ENCODE measurements at places on chromosomes 11 and 22.

DNA sequence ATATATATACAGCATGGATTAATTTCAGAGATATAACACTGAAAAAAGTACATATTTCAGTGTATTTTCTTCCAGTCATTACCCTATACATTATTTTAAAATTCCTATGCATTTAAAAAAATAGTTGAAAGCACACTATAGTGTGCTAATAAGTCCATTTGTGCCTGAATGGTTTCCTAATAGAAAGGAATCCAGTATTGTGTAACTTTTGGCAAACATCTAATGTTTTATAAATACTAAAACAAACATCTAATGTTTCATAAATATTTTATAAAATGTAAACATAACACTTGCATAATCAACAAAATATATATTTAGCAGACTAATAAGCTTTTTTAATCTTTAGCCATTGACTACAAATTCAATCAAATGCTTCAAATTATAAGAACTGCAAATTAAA, 126.6 kb upstream of the FIBIN start:
- DNase-seq = no peak

- DNase-seq = no peak
Measured at GRCh38 chr11:241634-242033, 4.9 kb downstream of the PSMD13 start.

DNA sequence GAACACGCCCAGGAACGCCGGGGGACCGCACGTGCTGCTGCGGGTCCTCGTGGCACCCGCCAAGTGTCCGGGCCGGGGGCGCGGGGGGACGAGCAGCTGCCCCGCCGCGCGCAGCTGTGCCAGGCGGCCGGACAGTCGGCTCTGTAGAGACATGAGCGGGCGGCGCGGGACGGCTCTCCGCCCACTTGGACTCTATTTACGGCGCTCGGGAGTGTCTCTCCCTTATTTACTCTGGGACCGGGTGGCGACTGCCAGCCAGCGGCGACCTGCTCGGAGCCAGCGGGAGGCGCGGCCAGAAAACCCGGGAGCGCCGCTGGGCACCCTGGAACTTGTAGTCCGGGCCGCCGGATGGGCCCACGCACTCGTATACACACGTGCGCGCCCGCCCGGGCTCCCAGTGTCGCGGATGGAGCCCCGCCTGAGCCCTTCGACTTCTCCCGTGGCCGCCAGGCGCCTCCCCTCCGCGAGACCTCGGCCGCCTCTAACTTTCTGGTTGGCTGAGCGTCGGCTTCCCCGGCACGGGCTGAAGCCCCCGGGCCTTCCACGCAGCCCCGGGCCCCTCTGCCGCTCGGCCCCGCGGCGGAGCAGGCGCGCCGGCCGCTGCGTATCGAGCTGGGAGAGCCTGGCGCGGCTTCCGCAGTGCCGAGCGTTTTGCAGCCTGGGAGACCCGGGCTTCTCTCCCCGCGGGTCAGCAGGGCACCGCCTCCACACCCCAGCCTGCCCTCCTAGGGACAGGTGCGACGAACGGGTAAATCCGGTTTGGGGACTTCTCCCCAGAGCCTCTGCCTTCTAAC, at the start of gene MACROD1:
Gene MACROD1 (minus strand): TSS at position 272 of the 794 bp plus-strand sequence. CDS start 119 bp downstream, at position 153.
- DNase-seq = peak; percentile 73

DNA sequence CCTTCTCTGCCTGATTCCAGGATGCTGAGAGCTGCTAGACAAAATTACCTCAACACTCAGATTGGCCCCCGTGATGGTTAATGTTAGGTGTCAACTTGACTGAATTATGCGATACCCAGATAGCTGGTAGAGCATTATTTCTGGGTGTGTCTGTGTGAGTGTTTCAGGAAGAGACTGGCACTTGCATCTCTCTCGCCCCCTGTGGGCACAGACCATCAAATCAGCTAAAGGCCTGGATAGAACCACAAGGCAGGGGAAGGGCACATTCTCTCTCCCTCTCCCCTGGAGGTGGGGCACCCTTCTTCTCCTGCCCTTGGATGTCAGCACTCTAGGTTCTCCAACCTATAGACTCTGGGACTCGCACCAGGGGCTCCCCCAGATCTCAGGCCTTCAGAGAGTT, 79.7 kb downstream of the KIRREL3 start:
- DNase-seq = no peak

GRCh38 chr22:39661842-39662685, 91.5 kb downstream of the CACNA1I start:
- DNase-seq = peak; percentile 68

- DNase-seq = no peak
Measured at GRCh38 chr11:57800444-57801182, 39.0 kb downstream of the CTNND1 start.

- DNase-seq = no peak
Measured at GRCh38 chr11:103420593-103420992, 311.4 kb downstream of the DYNC2H1 start.

GRCh38 chr11:118305726-118306125, 1.2 kb downstream of the CD3E start:
- peak; percentile 36 for DNase-seq

GRCh38 chr22:36245805-36246356, 6.6 kb upstream of the APOL2 start:
- no peak for DNase-seq

DNA sequence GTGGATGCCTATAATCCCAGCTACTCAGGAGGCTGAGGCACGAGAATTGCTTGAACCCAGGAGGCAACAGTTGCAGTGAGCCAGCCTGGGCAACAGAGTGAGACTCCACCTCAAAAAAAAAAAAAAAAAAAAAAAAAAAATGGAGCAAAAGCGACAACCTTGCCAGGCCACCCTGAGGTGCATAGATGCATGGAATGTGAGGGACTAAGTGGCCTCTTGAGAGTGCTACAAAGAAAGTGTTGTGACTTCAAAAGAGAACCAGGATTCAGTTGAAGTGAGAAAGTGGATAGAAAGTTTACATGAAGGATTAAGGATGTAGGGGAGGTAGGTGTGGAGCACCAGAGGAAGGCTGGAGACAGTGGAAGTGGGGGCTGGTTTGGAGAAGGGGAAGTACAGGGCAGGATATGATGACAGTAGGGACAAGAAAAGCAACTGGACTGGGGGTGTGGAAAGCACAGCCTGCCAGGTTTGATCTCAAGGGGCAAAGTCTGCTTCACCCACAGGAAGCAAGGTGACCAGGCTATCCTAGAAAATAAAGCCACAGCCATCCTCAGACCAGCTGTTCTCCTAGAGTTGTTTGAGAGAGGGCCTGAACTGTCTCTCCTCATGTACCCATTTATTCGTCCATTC, 36.0 kb upstream of the OLFML1 start:
- no peak for DNase-seq

- DNase-seq = no peak
Measured at GRCh38 chr11:20631519-20632168, 32.2 kb downstream of the SLC6A5 start.

DNA sequence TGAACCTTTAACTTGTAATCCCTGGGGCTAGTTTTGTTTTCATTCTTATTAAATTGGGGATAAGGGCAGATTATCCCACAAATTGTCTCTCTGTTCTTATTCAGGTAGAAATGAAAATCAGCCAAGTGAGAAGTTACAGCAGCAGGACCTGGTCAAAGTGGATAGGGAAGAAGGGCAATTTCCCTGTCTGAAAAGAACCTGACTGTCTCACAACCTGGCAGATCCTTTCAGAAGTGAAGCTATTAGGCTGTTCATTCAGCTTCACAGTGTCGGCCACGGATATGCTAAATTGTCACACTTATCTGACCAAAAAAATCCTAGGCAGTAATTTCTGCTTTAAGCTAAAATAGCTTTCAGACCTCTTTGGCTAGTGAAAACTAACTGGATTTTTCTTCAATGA, 712.6 kb upstream of the ANO5 start:
- no peak for DNase-seq

GRCh38 chr11:65643971-65644370, 6.1 kb downstream of the SIPA1 start:
- no peak for DNase-seq

DNA sequence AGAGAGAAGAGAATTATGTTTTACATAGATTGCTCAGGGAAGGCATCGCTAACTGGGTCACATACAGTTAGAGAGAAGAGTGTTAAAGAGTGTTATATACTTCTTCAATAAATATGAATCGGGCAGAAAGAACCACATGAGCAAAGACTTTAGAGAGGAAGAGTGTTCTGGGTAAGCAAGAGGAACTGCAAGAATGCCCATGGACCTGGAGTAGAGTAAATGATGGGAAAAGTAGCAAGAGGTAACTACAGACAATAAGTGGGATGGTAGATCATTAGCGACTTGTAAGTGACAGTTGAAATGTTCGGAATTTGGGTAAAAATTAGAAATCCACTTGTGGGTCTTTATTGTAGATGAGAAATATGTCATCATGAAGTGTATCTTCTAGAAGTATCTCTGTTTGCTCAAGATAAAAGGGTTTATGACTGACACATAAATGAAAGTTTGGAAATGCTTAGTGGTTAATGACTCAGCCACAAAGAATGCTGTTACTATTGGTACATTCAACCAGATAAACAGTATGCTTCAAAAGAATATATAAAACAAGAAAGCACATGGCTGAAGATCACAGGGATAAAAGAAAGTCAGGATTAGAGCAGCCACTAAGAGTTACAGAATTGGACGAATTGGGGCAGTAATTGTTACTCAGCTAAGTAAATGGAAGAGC, 229.3 kb downstream of the CASP12 start:
- DNase-seq = no peak

- no peak for DNase-seq
Measured at GRCh38 chr11:79413268-79413667, 27.6 kb downstream of the TENM4 start.

- no peak for DNase-seq
Measured at GRCh38 chr11:69837791-69838190, 18.6 kb upstream of the FGF3 start.

- no peak for DNase-seq
Measured at GRCh38 chr11:128893578-128894285, 2.6 kb downstream of the KCNJ5 start.

GRCh38 chr11:44784436-44784760, 57.6 kb downstream of the TSPAN18 start:
- no peak for DNase-seq

GRCh38 chr11:60761436-60762190, 4.9 kb downstream of the MS4A15 start:
- DNase-seq = no peak

DNA sequence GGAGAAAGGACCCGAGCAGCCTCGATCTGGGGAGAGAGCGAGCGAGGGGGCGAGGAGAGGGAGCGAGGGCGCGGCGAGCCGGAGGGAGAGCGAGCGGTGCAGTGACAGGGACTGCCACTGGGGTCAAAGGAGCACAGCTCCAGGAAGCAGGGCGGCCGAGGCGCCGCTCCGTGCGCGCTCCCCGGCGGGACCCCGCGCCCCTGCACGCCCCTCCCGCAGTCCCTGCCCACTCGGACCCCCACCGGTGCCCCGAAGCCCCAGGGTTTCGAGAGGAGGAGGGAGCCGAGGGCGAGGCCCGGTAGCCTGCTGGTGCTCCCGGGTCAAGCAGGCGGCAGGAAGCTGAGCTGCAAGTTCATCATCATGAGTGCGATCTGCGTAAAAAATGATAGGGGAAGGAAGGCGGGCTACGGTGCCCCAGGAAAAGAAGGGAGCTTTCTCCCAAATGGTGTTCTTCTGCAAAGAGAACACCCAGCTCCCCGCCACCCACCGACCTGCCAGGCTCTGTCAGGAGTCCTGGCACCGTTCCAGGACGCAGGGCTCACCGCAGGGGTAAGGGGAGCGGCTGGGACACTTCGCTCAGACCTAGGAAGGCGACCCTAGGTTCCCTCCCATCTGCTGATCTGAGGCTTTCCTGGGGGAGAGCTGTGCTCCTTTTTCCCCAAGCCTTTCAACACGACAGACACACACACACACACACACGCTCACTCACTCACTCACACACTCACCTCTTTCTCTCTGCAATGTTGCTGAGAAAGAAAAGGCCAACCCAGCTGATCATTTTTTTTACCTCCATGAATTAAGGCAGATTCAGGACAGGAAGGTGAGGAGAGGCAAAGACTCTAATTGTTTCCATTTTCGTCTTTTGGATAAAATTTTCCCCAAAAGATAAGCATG, at the start of gene MPPED2:
Gene MPPED2 (minus strand): TSS at position 103 of the 894 bp plus-strand sequence. CDS start 5,980 bp downstream, outside the sequence.
- no peak for DNase-seq

- no peak for DNase-seq
Measured at GRCh38 chr11:134124660-134125451, 56.0 kb downstream of the JAM3 start.

GRCh38 chr11:113278481-113278880, 35.9 kb upstream of the TTC12 start:
- no peak for DNase-seq

DNA sequence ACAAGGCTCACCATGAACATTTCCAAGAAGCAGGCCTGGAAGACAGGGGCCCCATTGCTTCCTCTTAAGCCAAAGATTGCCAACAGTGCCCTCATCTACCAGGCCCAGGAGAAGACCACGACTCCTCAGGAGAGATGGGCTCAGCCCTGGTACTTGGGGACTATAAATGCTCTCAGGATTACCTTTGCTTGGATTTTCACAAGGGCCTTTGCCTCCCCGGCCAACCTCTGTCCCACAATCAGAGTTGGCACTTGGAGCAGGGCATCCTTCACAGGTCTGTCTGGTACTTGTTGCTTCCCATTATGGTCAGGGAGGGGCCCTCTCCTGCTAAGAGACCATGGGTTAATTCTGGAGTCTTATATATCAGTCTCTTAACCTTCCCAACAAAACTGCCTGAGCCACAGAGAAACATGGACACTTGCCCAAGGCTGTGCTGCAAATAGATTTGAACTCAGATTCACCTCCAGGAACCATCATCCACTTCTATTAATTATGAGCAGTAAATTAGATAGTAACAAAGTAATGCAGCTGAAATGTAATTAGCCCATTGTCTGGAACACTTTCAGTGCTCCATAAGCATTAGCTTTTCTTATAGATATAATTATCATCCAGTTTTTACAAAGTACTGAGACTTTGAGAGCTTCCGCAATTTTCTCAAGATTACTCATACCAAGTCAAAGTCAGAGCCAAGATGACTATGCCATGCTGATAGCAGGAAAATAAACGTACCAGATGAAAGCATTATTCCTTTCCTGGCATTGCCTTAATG, 33.5 kb downstream of the POU2AF3 start:
- DNase-seq = no peak

GRCh38 chr22:38674888-38675287, 6.9 kb upstream of the TOMM22 start:
- no peak for DNase-seq

GRCh38 chr11:113449743-113450142, 25.5 kb downstream of the DRD2 start:
- no peak for DNase-seq

DNA sequence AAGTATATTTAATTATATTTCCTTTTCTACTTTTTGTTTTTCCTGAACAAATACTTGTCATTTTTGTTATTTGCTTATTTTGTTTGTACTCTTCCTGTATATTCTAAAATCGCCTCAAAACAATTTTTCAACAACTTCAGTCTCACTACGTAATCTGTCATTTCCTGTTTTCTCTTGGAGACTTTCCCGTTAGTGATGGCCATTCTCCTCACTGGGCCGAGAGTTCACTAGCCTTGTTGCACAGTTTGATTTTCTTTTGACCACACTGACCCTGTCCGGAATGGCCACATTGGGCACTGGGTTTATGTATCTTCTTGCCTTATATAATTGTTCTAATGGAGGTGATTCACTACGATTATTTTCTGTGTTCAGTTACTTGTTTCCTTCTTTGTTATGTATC, 726.1 kb downstream of the FAM181B start:
- DNase-seq = no peak

- DNase-seq = no peak
Measured at GRCh38 chr11:122069707-122070360, 46.2 kb downstream of the BLID start.

- no peak for DNase-seq
Measured at GRCh38 chr22:41983513-41984405, 14.5 kb downstream of the SEPTIN3 start.
